ENCODE measurements at places on chromosomes 13 and 19.

- no peak for DNase-seq
These were observed 157.8 kb downstream of the TNFSF13B start for GRCh38 chr13:108427355-108427754.

DNA sequence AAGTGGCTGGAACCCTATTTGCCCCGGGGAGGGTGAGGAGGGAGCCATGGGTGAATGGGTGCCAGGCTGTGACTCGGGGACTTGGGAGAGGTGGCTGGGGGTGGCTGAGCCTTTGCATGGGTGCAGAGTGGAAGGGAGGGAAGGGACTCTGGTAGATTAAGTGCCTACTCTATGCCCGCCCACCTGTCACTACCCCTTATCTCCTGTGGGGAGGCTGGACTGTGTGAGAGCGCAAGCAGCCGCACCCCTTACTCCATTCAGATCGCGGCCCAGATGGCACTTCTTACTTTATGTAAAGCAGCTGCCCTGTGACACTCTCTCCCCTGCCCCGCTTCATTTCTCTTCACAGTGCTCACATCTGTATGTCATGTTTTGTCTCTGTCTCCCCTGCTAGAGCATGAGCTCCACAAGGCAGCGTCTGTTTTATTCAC is 2.9 kb downstream of the KASH5 start:
- DNase-seq, result no peak

DNA sequence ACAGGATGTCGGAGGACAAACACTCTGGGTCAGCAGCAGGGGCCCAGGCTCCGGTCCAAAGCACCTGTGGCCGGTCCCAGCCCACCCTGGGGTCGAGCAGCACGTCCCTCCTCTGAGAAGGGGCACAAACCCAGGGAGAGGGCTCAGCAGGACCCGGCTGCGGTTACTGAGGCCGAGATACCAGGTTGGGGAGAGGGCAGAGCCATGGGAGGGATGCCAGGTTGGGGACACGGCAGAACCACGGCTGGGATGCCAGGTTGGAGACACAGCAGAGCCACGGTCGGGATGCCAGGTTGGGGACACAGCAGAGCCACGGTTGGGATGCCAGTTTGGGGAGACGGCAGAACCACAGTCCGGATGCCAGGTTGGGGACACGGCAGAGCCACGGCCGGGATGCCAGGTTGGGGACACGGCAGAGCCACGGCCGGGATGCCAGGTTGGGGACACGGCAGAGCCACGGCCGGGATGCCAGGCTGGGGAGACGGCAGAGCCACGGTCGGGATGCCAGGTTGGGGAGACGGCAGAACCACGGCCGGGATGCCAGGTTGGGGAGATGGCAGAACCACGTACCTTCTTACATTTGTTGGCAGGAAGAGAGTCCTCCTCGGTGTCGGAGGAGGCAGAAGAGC is 18.5 kb downstream of the MIER2 start:
- no peak for DNase-seq

DNA sequence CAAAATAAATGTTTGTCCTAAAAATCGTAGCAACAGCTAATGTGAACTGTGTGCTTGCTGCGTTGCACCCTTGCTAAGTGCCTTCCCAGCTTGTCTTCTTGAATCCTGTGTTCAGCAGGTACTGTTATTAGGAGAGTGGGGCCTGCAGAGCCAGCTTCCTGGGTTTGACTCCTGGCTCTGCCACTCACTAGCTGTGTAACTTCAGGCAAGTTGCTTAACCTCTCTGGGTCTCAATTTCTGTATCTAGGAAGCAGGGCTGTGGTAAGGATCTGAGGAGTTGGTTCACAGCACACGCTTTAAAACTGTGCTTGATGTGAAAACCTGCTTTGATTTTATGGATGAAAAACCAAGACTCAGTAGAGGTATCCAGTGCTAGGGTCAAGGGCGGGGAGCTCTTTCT is 10.0 kb downstream of the NFIX start:
- DNase-seq, result no peak

DNA sequence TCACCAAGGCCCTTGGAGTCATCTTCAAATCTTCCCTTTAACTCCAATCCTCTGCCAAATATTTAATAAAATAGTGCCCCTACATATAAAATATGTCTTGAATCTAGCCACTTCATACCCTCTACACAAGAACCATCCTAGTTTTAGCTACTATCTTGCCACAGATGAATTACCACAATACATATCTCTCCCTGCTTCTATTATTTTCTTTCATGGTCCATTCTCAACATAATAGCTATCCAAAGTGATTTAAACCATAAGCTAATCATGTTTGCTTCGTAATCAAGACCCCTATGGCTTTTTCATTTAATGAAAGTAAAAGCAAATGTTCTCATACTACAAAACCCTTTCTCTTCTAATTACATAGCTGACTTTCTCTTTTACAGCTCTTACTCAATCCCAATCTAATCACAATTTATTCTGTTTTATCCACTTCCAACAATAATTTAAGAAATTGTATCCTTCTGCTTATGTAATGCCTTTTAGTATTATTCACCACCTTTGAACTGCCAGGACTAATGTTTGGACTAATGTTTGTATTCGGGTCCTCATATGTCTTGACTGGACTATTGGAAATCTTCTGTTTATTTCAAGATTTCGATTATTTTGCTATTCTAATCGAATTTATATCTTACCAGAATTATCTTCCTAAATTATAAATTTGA is 412.0 kb downstream of the SLITRK1 start:
- no peak for DNase-seq

DNA sequence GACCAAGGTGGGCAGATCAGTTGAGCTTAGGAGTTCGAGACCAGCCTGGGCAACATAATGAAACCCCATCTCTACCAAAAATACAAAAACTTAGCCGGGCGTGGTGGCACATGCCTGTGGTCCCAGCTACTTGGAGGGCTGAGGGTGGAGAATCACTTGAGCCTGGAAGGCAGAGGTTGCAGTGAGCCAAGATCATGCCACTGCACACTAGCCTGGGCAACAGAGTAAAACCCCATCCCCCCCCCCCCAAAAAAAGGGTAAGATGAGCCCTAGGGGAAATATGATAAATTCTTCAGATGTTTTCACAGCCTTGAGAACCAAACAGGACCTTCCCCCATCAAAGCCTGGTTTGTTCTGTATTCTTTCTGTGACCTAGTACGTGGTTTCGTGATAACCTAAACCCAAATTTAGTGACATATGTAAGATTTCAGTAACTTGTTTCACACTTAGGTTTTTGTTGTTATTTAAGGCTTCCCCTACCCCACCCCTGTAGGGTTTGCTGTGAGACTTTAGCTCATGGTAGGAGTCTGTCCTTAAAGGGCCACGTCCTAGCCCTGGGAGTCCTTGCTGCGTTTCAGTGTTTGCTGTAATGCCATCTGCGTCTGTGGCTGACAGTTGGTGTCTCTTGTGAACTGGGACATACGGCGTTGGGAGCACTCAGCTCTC is 49.6 kb downstream of the MYO9B start:
- DNase-seq, result peak; percentile 33

- DNase-seq, result no peak
These were observed 202.8 kb upstream of the IRS2 start for GRCh38 chr13:109989155-109989554.

DNA sequence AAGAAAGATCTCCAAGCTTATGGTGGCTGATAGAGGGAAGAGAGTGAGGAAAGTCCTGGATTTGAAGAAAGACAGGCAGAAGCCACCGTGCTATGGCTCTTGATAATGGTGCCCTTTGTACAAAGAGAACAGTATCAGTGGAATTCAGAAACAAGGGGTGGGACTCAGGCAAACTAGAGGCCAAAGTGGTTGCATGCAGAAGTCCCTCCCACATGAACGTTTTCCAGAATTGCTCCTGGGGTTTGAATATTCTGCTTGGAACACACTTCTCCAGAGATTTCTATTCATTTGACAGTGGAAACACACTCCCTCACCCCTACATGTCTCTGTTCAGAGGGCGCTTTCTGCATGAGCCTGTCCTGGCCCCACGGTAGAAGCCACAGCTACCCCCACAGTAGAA is 10.1 kb upstream of the MBNL2 start:
- DNase-seq, result no peak

GRCh38 chr19:6766357-6767080 is 716 bp downstream of the SH2D3A start:
- DNase-seq, result no peak

DNA sequence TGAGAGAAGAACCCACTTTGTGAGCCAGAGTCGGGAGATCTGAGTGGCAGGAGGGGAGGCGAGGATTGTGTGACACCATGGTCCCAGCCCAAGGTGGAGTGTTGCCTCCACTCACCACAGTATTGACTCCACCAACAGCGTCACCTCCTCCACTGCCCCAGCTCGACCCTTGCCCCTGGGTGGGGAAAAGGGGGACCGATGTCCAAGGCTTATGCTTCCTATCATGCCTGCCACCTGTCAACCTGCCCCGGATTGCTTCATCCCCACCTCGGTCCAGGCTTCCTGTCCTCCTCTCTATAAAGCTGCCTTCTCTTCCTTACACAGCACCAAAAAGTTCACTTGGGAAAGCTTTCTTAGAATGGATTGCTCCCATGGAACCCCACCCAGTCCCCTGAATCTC is 7.4 kb downstream of the DMKN start:
- DNase-seq, result no peak
